Stimulated activated CD4-positive, alpha-beta T cell treated with anti-CD3 and anti-CD28 coated beads, Interleukin-2, amount 100 ng/mL, for 24 hours (primary cell): ENCODE measurements at places on chromosomes 1 and 21.
A peak's percentile ranks its signal among the peaks of the same experiment; 100 is the strongest.

- no peak for DNase-seq
These were observed 339.3 kb upstream of the NR5A2 start for GRCh38 chr1:199688133-199688676.

DNA sequence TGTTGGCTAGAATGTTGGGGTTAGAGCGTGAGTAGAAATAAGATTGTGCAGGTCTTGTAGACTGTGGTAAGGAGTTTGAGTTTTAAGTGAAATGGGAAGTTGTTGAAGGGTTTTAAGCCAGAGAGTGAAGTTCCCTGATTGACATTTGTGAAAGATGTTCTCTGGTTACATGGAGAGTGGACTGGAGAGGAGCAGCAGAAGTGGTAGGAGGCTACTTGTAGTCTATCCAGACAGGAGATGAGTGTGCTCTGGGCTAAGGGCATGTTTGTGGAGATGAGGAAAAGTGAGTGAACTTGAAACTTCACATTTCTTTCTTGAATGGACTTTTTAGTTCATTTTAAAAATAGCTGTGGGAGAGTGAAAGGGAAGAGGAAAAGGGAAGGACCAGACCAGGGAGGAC is 37.0 kb downstream of the F3 start:
- DNase-seq: no peak

DNA sequence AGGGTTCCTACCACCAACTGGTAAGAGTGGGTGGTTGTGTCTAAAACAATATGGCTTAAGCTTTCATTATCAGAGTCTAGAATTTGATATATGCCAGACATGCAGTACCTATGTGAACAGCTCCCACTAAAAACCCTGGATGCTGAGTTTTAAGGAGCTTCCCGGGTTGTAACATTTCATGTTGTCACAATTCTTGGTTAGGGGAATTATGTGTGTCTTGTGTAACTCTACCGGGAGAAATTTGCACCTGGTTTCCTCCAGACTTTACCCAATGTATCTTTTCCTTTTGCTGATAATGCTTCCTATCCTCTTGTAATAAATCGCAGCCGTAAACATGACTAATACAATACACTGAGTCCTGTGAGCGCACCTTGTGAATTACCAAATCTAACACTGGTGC is 48.3 kb downstream of the ARID4B start:
- DNase-seq: no peak

GRCh38 chr21:14744368-14744767 is 198.3 kb upstream of the SAMSN1 start:
- no peak for DNase-seq

GRCh38 chr1:89262643-89263042 is 10.0 kb downstream of the GBP5 start:
- DNase-seq: no peak

- DNase-seq: no peak
These were observed 22.0 kb downstream of the NENF start for GRCh38 chr1:212454741-212455140.

- no peak for DNase-seq
These were observed 63.7 kb downstream of the KCNN3 start for GRCh38 chr1:154806333-154806732.

DNA sequence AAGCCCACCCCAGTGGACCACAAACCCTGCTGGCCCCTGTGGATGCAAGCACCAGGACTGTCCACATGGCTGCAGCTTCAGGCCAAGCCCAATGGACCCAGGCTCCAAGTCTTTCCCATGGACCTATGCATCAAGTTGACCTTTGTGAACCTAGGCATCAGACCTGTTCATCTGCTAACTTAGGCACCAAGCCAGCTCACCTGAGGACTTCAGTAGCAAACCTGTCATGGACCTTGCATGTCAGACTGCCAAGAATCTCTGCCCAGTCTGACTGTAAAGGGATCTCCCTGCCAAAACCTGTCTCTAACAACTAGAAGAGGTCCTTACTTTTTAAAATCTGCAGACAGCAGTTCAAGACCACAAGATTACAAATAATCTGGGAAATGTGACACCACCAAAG is 37.8 kb downstream of the FMO3 start:
- DNase-seq: no peak

- DNase-seq: no peak
These were observed 55.8 kb downstream of the FBXO2 start for GRCh38 chr1:11598461-11598860.

DNA sequence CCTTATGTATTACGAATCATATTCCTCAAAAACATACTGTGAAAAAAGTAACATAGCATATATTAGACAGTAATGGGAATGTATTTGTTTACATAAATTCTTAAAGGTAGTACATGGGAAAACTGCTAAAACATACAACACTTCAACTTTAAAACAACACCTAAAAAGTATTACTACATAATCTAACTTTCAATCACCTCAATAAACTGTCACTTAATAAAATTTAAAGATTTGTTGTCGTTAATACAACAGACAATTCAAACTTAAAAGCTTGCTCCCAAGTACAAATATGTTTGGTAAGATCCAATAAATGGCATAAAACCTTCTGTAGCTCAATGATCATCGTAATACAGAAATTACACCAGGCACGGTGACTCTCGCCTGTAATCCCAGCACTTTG is 3.7 kb downstream of the ARID4B start:
- no peak for DNase-seq

DNA sequence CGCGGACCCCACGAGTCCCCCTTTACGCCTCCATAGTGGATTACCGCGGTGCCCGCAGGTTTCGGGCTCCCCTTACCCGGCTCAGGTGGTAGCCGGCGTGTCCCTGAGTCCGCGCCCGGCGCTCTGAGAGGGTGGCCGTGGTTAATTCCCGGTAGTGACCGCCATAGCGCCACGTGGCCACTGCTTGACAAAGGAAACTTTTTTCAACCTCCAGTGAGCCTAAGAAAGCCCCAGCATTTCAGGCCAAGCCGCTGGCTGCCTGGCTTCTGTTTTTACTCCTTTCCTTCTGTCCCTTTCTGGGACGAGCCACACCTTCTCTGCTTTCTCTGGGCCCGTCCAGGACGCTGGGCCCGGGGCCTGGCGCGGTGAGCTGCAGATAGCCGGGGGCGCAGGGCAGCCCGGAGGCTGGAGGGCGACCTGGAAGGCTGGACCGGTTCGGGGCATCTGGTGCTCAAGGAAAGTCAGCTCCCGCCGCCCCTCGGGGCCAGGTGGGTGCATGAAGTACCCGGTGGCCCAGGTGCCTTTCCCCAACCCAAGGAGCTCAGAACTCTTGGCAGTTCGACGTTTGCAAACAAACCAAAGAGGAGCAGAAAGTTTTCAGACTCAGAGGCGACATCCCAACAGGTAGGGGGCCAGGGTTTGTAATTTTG is 540 bp upstream of the C1orf198 start:
- DNase-seq: peak; percentile 5

- DNase-seq: no peak
These were observed at the start of gene KCNK1 for GRCh38 chr1:233613252-233614172. TSS of gene KCNK1 (plus strand) at chr1:233614106. CDS start at chr1:233614172, 66 bp downstream.

- DNase-seq: no peak
These were observed 50.1 kb downstream of the VPS13D start for GRCh38 chr1:12279728-12280464.

DNA sequence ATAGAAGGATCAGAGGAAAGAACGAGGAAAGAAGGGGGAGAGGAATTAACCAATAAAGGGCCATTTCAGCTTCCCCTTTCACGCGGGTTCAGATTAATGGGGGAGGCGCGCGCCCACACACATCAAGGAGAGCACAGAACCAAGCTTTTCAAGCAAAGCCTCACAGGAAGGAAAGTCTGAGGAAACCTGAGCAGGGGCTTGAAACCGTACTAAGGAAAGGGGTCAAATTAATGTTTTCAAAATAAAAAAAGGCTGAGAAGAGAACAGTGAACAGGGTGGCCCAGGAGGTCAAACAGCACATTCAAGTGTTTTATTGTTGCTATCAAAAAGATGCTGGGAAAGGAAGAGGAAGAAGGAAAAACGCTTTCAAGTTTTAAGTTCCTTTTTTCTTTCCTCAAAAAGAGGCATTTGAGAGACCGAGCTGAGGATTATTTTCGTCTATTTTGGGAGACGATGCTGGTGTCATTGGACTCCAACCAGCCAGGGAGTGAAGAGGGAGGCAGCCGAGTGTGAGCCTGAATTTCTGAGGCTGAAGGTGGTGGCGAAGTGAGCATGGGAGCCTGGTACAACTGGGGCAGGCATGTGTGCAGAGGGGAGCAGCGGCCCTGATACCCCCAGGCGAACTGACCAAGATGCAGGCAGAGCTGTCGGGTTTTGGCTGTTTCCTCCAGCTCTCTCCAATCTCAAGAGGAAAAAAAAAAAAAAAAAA is 88.4 kb downstream of the PROX1 start:
- DNase-seq: no peak

DNA sequence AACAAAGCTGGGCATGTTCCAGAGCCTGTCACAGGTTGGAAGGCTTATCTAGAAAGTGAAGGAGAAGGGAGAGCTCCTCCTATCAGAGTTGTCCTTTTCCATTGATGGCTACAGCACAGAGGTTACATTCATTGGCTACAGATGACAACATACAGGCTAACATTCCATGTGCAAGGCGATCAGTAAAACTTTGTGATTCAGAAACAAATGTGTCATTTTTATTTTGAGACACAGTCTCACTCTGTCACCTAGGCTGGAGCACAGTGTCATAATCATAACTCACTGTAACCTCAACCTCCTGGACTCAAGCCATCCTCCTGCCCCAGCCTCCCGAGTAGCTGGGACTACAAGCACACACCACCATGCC is 32.6 kb downstream of the TRIM67 start:
- DNase-seq: no peak

DNA sequence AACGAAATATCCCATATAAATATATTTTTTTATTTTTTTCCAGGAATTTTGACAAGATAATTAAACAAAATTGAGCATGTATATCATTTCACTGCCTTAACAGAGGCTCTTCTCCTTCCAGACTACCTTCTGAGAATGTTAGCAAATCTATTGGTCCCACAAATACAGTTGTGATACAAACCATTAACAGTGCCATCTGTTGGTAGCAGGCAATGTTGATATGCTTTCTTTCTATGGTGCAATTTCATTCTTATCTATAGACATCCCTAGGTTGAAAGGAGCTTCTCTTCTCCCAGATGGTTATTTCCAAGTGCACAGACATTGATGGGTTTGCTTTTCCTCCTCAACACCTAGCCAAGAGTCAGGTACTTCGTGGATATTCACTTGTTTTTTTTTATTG is 303.6 kb downstream of the USH2A start:
- no peak for DNase-seq

GRCh38 chr1:228317891-228318810 is 88.5 kb downstream of the TRIM11 start:
- no peak for DNase-seq

DNA sequence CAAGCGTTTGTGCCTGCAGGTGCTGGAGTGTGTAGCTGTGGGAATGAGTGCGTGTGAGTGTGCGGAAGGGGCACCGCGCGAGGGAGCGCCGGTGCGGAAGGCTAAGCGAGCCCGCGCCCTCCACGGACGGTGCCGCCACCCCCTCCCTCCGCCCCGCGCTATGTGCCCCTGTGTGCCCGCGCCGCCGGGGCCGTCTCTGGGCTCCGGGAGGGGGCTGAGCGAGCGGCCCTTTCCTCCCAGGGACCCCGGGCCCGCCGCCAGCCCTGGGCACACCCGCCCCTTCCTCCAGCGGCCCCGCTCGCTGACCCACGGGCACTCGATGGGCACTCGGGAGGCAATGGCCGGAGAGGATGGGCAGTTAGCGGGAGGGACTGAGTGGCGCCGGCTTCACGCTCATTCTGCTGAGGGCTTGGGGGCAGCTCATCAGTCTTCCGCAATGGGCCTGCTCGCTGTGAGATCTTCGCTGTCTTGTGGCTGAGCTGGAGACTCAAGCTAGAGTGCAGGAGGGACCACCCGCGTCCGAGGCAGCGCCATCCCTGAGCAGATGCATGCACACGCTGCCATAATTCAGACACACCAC is 8.6 kb upstream of the ADGRB2 start:
- no peak for DNase-seq
